ENCODE measurements at places on chromosomes 7 and 10. TPM values are rescaled to one million over a fixed set of nuclear protein-coding genes. Genes with fewer than 3 reads are reported as not detected.

The SFTPA1 gene
- total RNA-seq: 11,086 TPM

The PTF1A gene
- total RNA-seq: not detected

The HTR7 gene
- 0.12 TPM for total RNA-seq

The CALCR gene
- total RNA-seq: 0.16 TPM

The NEURL1 gene
- total RNA-seq: 0.76 TPM

The SPDYE8 gene
- not detected for total RNA-seq

The GPR158 gene
- 0.05 TPM for total RNA-seq

The SEMA4G gene
- total RNA-seq: 2.7 TPM

The BMPER gene
- total RNA-seq: 7.4 TPM

The RADIL gene
- total RNA-seq: 8.0 TPM

The CFAP46 gene
- 1.2 TPM for total RNA-seq

The SFXN4 gene
- 23.1 TPM for total RNA-seq

The SPOCK2 gene
- total RNA-seq: 69.7 TPM

The FAM241B gene
- total RNA-seq: 9.3 TPM

The SCIN gene
- total RNA-seq: 13.4 TPM

The EBF3 gene
- not detected for total RNA-seq

The CDC14C gene
- not detected for total RNA-seq

The SUV39H2 gene
- total RNA-seq: 10.9 TPM

The ANKRD1 gene
- 165 TPM for total RNA-seq

The CYREN gene
- total RNA-seq: 32.1 TPM

The POMZP3 gene
- 20.9 TPM for total RNA-seq

The LRRC4 gene
- total RNA-seq: 24.4 TPM

The CRHR2 gene
- total RNA-seq: 0.15 TPM

The PPP1R17 gene
- total RNA-seq: not detected

The COL1A2 gene
- total RNA-seq: 3,050 TPM

The NME8 gene
- total RNA-seq: 1.3 TPM

The SLC18A2 gene
- 1.9 TPM for total RNA-seq

The FBXO24 gene
- total RNA-seq: 0.37 TPM

The CHCHD3 gene
- total RNA-seq: 57.7 TPM

The ZNF239 gene
- total RNA-seq: 4.8 TPM

The TAS2R5 gene
- total RNA-seq: 0.79 TPM

The VIPR2 gene
- 0.47 TPM for total RNA-seq

The SGCE gene
- total RNA-seq: 49.9 TPM

The GDF10 gene
- 9.4 TPM for total RNA-seq

The RNF148 gene
- total RNA-seq: 2.1 TPM

The MSMB gene
- total RNA-seq: 17.1 TPM
